ENCODE measurements at places on chromosomes 3 and 15.

- peak; percentile 77 for DNase-seq
Observed at GRCh38 chr3:46895204-46895660, 17.7 kb downstream of the PTH1R start.

DNA sequence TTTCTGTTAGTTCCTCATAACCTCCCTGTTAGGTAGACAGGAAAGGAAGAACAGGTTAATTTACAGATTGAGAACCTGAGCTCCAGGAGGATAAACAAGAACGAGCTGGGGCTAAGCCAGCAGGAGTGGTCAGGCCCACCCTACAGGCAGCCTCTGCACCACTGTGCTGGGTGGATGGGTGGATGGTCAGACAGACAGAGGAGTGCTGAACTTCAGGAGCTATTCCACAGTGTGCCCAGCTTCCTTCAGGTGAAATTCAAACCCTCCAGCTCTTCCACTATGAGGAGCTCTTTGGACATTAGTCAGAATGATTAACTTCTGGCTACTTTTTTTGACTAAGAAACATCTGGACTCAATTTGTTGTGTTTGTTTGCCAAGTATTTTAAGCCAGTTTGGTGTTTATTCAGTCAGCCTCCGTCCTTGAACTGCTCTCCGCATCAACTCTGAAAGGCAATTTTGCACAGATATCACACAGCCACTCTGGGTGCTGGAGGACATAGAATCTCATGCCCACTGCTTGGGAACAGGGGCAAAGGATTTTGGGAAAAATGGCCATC is 361.9 kb downstream of the CLSTN2 start:
- no peak for DNase-seq

GRCh38 chr3:43759938-43760337 is 69.2 kb downstream of the ABHD5 start:
- no peak for DNase-seq

GRCh38 chr3:151174351-151174750 is 28.7 kb downstream of the GPR171 start:
- no peak for DNase-seq

GRCh38 chr15:52180196-52180835 is 10.9 kb downstream of the GNB5 start:
- no peak for DNase-seq

- DNase-seq, result no peak
Observed at GRCh38 chr3:65867463-65868210, 171.1 kb downstream of the MAGI1 start.

DNA sequence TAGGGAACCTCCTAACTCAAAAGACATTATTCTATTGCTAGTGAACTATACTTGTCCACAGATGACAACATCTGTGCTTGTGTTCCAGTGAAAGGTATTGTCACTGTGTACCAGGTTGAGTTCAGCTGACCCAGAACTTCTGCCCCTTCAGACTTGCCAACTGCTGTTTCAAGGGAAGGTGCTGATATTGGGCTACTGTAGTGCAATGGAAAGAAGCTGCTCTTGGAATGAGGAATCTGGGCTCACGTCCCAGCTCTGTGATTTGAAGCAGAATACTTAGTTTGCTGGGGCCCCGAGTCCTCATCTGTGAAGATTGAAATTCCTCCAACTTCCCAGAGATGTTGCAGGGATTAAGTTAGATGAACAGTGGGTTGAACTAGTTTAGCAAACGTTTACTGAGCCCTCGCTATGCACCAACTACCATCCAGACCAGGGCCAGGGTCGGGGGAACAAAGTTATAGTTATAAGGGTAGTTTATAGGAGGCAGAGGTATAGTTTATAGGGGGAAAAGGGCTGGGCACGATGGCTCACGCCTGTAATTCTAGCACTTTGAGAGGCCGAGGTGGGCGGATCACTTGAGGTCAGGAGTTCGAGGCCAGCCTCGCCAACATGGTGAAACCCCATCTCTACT is 15.9 kb upstream of the UMPS start:
- DNase-seq, result peak; percentile 36
